ENCODE measurements at places on chromosomes 1 and 21.

DNA sequence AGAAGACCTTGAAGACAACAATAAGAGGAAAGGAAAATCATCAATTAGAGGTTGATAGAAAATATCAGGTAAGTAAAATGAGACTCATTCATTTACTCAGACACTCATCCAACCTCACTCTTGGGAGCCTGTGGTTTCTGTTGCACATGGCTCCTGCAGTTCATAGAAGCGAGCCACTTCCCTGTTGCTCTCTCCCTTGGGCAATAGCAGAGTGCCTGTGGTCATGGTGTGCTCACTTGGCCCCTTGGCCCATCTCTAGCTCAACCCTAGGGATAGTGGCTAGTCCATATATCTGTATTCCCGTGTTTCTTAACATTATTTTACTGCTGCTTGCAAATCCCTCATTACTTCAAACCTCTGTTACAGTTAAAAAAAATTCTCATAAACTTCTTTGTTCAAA, 368.6 kb downstream of the PTPRC start:
- no peak for DNase-seq

DNA sequence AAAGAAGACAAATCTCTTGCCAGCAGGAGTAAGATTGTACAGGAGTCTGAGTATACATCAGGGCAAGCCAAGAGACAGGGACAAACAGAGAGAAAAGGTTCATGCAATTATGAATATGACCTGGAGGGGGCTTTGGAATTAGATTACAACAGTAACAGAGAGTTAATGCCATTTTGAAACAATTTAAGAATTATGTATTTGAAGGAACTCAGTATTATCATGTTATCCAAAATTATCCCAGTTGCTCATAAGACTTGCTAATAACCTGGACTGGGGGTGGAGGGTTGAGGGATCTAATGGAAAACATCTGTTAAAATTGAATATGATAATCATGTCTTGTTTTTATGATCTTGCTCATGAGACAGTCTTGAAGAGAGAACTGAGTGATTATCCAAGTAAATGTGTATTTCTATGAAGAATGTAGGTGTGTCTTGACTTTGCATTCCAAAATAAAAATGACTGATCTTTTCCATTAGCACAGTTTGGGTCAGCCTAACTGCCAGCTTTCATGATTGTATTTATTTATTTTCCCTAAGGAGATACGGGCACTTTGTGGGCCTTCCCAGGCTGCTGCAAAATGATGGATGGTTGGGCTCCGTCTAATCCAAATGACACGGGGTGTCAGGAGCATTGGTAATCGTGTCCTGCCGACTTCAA, 117.7 kb downstream of the ERG start:
- DNase-seq, result no peak

GRCh38 chr1:206808615-206809014, 36.3 kb upstream of the IL10 start:
- DNase-seq, result no peak

DNA sequence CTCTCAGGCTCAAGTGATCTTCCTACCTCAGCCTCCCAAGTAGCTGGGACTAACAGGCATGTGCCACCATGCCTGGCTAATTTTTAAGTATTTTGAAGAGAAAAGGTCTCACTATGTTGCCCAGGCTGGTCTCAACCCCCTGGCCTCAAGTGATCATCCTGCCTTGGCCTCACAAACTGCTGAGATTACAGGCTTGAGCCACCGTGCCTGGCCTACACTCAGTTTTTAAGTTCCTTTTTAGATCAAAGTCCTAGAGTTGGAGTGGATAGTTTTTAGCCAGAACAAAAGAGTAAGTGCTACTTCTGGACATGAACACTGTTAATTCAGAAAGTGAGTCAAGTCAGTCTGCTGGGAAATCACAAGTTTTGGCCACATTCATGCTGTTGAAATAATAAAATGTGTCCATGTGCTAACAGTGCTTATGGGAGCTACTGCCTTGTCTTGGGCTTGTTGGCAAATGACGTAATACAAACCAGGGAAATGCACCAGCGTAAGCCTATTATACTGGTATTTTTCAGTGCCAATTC, 84.2 kb downstream of the NDUFS5 start:
- peak; percentile 87 for DNase-seq

DNA sequence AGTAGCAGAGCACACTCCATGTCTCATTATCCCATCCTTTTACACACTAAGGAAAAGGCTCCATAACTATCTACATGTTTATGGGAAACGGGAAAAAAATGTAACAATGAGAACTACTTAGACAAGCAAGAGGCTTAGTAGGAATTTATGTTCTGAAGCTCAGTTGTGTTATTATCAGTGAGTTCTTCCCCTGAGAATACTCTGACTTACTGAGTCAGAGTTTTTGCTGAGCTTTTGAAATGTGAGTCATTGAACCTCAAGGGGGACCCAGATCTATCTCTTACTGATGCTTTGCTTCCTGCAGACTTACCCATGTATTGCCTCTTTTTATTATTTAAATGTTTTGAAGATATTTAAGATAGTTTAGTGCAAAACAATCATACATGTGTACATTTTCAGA, 20.1 kb downstream of the CFHR5 start:
- peak; percentile 90 for DNase-seq

DNA sequence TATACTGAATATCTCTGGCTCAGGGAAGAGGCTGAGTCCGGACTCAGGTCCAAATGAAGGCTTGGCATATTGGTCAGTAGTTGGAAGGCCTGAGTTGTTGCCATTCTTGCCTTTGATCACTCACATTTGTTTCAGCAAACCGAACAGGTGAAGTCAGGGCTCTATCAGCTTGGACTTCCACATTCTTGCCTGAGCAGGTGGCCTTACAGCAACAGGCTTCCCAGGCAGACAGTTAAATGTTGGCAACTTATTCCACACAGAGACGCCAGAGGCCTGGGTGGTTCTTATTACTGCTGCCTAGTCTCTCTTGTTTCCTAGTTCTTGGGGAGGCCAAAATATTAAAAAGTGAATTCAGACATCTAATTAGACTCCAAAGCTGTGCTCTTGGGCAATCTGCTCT, 36.6 kb downstream of the XCL2 start:
- peak; percentile 6 for DNase-seq

DNA sequence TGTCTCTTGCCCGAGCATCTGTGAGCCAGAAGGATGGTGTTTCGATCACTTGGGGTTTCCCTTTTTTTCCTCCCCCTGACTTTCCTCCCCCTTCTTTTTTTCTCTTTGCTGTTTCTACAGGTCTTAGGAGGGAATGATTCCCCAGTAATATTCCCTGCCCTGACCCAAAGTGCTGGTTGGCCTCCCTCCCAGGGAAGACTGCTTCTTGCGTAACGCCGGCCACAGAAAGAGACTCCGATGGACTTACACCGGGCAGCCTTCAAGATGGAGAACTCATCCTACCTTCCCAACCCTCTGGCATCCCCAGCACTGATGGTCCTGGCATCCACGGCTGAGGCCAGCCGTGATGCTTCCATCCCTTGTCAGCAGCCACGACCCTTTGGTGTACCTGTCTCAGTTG, 6.8 kb downstream of the RNF220 start:
- no peak for DNase-seq

DNA sequence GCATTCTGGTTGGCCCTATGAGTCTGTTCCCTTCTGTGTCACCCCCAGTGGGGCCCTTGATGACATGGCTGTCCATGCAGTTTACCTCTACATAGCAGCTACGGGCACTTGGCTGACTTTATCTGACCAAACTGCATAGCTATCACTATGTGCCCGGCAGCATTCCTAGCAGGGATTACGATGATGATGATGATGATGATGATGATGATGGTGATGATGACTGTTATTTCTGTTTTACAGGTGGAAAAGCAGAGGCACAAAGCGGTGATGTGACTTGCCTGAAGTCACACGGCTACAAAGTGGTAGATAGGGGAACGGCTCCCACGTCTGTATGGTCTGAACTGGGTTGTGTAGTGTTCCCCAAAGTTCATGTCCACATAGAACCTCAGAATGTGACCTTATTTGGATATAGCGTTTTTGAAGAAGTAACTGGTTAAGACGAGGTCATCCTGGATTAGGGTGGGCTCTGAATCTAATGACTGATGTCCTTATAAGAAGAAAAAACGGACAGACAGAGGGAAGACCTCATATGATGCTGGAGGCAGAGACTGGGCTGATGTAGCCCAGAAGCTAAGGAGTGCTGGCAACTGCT, 57.6 kb downstream of the RUNX1 start:
- no peak for DNase-seq

DNA sequence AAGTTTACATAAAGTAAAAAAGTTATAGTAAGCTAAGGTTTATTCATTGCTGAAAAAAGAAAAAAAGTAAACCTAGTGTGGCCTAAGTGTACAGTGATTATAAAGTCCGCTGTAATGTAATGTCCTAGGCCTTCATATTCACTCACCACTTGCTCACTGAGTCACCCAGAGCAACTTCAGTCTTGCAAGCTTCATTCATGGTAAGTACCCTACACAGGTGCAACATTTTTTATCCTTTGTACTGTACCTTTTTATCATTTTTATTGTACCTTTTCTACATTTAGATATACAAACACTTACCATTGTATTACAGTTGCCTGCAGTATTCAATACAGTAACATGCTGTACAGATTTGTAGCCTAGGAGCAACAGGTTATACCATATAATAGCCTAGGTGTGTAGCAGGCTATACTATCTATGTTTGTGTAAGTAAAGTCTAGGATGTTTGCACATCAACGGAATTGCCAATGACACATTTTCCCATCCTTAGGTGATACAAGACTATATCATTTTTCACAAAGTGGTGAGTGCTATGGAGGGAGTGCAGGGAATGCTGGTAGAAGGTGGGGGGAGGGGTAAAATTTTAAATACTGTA, 58.0 kb upstream of the DMRTA2 start:
- DNase-seq, result no peak

DNA sequence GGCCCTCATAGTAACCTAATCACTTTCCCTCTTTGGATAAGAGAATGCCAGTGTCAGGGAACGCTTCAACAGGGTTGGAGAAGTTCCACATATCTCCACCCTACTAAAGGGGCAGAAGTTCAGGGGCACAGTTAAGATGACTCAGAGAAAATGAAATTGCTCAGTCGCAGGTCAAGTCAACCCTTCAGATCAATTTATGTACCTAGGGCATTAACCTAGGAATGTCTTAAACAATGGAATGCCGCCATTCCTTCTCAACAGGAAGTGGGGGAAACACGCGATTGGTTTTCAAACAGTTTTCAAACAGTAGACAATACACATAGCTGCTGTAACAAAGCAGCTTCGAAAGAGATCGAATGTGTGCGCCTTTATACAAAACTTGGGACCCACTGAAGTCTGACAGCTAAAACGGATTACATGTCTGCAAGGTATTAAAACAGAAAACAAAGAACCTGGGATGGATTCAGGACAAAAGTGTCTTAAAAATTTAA, 897 bp downstream of the SLC25A24 start:
- no peak for DNase-seq

DNA sequence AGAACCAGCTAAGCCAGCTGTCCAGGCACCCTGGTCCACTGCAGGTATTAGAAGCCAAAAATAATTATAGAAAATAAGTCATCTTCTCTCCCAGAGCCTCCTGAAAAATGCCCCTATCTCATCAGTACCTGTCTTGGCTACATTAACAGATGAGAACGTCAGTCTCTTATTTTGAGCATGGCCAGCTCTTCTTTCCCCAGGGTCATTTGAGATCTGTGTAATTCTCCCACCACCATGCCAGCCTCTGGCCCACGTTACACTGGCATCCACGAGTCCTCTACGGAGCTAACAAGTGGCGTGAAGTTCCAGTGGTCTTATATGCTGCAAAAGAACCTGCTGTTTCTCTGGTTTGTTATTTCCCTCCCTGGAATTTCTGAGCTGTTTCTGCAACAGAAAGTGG, 118.0 kb downstream of the ATP5PO start:
- no peak for DNase-seq

- DNase-seq, result no peak
Measured at GRCh38 chr1:37353871-37354270, 120.5 kb upstream of the ZC3H12A start.

All from skeletal muscle cell (primary cell).